Activated CD4-positive, alpha-beta memory T cell treated with anti-CD3 and anti-CD28 coated beads, Interleukin-2, amount 10 ng/mL, durations not matched to agents 7 days and 5 days (primary cell): ENCODE measurements at places on chromosomes 16 and 17. TPM values are rescaled to one million over a fixed set of nuclear protein-coding genes. Genes with fewer than 3 reads are reported as not detected.

GRCh38 chr17:66431910-66432309 lies 129.5 kb downstream of the PRKCA start:
- no peak for DNase-seq

DNA sequence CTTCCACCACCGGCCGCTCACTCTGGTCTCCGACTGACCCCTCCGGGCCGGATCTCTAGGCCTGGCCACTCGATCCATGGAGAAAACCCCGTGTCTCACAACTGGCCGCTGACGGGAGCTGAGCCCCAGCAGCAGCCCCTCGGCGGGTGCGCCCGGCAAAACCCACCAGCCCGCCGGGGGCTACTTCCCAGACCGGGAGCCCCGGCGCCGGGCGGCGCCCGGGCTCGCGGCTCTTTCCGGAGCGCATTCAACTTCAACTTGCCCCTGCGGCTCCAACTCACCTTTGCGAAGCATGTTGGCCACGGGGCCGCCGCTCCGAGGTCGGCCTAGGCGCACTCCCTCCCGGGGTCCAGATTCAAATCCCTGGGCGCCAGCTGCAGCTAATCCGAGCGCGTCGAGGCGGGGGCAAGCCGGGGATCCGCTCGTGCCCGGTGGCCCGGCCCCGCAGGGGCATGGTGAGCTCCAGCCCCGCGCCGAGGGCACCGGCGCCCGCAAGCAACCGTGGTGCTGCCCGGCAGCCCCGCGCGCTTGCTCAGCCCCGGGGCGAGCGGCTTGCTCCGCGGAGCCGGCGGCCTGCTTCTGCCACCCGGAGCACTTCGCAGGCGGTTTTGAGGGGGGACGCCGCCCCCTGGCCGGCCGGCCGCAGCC lies 438 bp downstream of the RTN4RL1 start:
- no peak for DNase-seq

DNA sequence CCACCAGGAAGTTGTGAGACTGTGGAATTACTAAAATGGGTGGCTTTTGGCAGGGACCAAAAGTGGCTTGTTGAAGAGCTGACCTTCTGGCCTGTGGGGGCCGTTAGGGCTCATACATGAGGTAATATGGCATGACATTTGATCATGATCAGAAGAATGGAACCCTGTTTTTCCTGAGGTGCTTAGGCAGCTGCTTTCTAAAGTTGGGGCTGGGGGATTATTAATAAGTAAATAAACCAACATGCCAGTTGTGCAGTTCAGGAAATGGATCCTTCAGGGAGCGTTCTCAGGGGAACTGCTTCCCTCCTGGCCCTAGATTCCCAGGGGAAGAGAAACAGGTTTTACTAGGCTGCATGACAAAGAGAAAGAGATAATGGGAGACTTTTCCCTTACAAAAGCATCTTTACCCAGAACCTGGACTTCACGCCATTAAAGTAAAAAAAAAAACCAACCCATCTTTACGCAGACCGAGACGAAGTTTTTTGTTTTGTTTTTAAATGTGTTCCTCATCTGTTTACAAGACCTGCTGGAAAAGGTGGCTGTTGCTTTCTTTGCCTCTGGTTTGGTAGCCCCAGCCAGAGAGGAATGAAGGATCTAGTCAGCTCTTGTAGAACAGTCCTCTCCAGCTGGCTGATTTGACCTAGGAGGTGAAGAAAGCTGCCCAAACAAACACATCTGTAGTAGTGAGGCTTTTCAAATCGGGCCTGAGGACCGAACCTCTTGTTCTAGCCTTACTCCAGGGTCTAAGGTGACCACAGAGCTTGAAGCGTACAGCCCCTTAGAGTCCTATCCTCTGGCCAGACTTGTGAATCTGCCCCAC lies 22.7 kb downstream of the YPEL2 start:
- DNase-seq, result no peak

DNA sequence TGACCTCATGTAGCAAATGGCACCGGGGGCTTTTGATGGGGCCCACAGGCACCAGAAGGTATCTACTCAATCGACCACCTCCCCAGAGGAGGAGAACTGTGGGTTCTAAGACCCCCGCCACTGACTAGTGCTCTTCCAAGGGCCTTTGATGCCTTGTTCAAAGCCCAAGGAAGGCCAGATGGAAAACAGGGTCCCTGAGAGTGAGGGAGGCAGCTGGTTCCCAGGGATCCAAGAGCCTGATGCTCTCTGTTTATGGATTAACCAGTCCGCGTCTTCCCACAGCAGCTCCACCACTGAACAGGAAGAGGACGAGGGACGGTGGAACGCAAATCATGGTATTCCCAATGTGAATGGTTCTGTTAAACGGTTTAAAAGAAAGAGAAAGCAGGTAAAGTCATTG lies 7.6 kb downstream of the PHB1 start:
- DNase-seq, result no peak

Gene TUBB3
- 3.6 TPM for total RNA-seq

- DNase-seq, result no peak
Observed at GRCh38 chr17:77744066-77744988, 214.2 kb upstream of the TNRC6C start.
